Mucosa of descending colon (tissue), 3 donors: ENCODE measurements at places on chromosomes 6 and 20. TPM values are rescaled to one million over a fixed set of nuclear protein-coding genes. Genes with fewer than 3 reads are reported as not detected.

- DNase-seq, result no peak
Measured at GRCh38 chr6:84641076-84641475, 123.3 kb downstream of the TBX18 start.

- DNase-seq, result no peak
Measured at GRCh38 chr6:80793411-80793810, 686.9 kb downstream of the BCKDHB start.

GRCh38 chr20:24507182-24507853, 37.9 kb downstream of the SYNDIG1 start:
- DNase-seq, result no peak

The PRSS16 gene
- total RNA-seq, result 22.4 TPM

The SDHAF4 gene
- 10.5 TPM for total RNA-seq
